Ascending aorta (tissue), 2 donors: ENCODE measurements at places on chromosomes 13 and 19. TPM values are rescaled to one million over a fixed set of nuclear protein-coding genes. Genes with fewer than 3 reads are reported as not detected.

- H3K27me3 ChIP-seq, result no peaks in the 10 kb centered on the region
- no peaks in the 10 kb centered on the region for H3K36me3 ChIP-seq
- no peak for DNase-seq
- H3K4me3 ChIP-seq, result no peak overlapping the region
Measured at GRCh38 chr13:57408312-57408711, 223.2 kb upstream of the PCDH17 start.

DNA sequence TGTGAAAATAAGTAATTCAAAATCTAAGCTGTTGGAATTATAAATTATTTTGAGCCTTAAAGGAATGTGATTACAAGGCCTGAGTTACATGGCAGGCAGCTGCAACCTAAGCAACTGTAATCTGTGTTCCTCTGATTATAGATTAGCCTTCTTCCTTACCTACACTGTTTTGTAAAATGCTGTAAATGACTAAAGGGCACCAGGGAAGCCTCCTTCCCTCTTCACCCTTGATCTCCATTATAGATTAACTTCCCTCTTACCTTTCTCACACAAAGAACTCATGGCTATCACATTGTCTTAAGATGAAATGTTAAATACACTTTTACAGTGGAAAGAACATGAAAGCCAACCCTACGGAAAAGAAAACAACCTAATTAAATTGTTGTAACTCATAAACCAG, 423.7 kb upstream of the KLF12 start:
- no peaks in the 10 kb centered on the region for H3K4me1 ChIP-seq
- no peak overlapping the region for H3K27ac ChIP-seq
- no peak for DNase-seq
- H3K27me3 ChIP-seq, result no peaks in the 10 kb centered on the region
- H3K4me3 ChIP-seq, result no peak overlapping the region

DNA sequence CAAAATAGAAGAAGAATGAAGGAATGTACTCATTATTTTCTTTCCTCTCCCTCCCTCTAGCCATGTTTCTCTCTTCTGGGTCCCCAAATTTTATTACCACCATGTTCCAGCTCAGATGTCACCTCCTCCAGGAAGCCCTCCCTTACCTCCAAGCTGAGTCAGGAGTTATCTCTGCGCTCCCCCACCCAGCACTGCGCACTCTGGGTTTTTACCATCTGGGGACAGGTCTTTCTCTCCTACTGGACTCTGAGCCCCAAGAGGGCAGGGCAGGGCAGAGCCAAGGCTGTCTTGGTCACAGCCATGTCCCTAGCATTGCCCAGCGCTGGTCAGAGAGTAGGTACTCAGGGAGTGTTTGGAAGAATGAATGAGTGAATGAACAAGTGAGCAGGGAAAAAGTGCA, 2.9 kb downstream of the GNG8 start:
- H3K27ac ChIP-seq, result peak overlapping the region; percentile 63
- no peaks in the 10 kb centered on the region for H3K27me3 ChIP-seq
- H3K4me1 ChIP-seq, result peaks cover 13% of the 10 kb centered on the region
- no peaks in the 10 kb centered on the region for H3K36me3 ChIP-seq
- H3K4me3 ChIP-seq, result no peak overlapping the region

LGI4 gene
- 59.3 TPM for total RNA-seq

GRCh38 chr19:15358918-15359317, 20.7 kb downstream of the AKAP8 start:
- H3K27me3 ChIP-seq, result no peaks in the 10 kb centered on the region
- DNase-seq, result no peak
- peaks cover 79% of the 10 kb centered on the region for H3K36me3 ChIP-seq
- H3K4me3 ChIP-seq, result no peak overlapping the region
